ENCODE measurements at places on chromosomes 4 and X.
A peak's percentile ranks its signal among the peaks of the same experiment; 100 is the strongest.

GRCh38 chr4:7985891-7986441 lies 46.3 kb upstream of the AFAP1 start:
- no peak for DNase-seq

GRCh38 chr4:31023109-31023508 lies 302.9 kb downstream of the PCDH7 start:
- no peak for DNase-seq

DNA sequence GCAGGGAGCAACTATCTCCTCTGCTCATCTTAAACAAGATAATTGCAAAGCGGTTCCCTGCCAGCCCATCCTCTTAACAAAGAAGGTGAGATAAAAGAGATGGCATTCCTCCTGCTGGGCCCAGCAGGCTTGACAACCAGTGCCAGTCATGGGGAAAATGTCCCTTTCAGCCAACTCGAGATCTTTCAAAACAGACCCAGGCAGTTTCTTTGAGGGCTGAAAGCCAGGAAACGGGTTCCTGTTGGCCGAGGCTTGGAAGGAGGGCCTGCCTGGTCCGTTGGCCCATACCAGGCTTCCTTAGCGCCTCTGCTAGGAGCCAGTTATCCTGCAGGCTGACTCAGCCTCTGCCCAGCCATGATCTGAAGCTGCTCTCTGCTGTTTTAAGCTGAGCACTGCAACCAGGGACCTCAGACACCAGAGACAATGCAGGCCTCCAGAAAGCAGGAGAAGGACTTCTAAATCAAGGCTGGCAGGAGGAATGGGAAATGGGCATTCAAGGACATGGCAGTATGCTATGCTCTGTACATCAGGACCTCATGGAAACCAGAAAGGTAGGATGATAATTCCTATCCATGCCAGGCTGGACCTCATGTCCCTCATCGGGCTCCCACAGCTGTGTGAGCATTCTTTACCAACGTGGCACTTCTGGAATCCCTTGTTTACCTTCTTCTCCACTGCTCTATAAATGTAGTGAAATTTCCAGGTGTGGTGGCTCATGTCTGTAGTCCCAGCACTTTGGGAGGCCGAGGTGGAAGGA lies 42.4 kb upstream of the SLC2A9 start:
- peak; percentile 22 for DNase-seq

GRCh38 chr4:93693141-93693540 lies 135.4 kb upstream of the ATOH1 start:
- DNase-seq: no peak

- DNase-seq: no peak
Measured at GRCh38 chr4:3296651-3297050, 3.8 kb downstream of the RGS12 start.

GRCh38 chrX:7264399-7264798 lies 116.4 kb upstream of the PUDP start:
- no peak for DNase-seq

- no peak for DNase-seq
Measured at GRCh38 chrX:38799995-38800580, 1.2 kb upstream of the MID1IP1 start.

DNA sequence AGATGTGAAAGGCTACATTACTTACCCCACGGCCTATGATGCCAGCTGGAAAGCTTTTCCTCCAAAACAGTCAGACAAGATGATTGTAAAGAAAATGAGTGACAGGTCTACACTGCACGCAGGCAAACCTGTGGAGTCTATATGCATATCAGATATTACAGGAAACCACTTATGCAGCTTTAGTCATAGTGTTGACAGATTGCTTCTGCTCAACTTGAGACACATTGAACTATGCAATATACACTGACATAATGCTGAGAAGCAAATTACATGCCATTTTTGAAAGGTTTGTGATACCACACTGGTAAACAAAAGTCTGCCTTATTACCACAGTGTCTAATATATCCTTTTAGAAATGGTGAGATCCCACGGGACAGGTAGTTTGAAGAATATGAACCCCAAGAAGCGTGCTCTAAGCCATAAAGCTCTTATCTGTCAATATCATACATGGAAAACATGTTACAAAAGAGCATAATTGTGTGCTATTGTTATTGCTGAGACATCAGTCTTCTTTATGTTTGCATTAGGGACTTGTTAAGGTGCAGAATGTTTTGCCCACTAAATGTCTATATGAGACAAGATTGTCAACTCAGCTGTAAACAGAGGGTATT lies 1835.8 kb upstream of the TENM3 start:
- no peak for DNase-seq

GRCh38 chr4:167713756-167714155 lies 378.6 kb upstream of the ANXA10 start:
- DNase-seq: no peak

GRCh38 chr4:90028460-90028859 lies 98.7 kb upstream of the CCSER1 start:
- DNase-seq: no peak

DNA sequence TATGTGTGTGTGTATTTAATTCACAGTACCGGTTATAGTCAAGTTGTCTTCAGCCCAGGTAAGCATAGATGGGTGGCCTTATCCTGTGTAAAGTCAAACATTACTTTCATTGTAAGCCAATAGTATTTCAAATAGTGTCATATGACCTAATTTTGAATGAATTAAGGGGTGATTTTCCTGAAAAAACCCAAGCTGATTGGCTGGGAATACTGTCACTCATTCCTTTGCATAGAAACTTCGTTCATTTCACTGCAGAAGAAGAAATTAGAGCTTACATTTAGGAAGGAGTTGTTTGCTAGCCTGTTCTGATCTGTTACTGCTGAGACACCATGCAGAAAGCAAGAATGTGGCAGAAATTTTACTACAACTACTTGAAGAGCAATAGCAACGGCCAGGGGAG lies 45.4 kb downstream of the SMARCAD1 start:
- no peak for DNase-seq

GRCh38 chrX:136168929-136169735 lies 21.8 kb downstream of the FHL1 start:
- DNase-seq: peak; percentile 83

- DNase-seq: no peak
Measured at GRCh38 chrX:38435130-38435529, 82.7 kb downstream of the OTC start.

- no peak for DNase-seq
Measured at GRCh38 chrX:109954333-109954732, 48.6 kb upstream of the TMEM164 start.

GRCh38 chrX:93461060-93461459 lies 212.3 kb downstream of the NAP1L3 start:
- DNase-seq: no peak

DNA sequence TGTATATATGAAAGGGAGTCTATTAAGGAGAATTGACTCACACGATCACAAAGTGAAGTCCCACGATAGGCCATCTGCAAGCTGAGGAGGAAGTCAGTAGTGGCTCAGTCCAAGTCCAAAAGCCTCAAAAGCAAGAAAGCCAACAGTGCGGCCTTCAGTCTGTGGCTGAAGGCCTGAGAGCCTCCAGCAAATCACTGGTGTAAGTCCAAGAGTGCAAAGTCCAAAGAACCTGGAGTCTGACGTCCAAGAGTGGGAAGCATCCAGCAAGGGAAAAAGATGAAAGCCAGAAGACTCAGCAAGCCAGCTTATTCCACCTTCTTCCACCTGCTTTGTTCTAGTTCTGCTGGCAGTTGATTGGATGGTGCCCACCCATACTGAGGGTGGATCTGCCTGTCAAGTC lies 104.1 kb downstream of the IL1RAPL2 start:
- DNase-seq: no peak

DNA sequence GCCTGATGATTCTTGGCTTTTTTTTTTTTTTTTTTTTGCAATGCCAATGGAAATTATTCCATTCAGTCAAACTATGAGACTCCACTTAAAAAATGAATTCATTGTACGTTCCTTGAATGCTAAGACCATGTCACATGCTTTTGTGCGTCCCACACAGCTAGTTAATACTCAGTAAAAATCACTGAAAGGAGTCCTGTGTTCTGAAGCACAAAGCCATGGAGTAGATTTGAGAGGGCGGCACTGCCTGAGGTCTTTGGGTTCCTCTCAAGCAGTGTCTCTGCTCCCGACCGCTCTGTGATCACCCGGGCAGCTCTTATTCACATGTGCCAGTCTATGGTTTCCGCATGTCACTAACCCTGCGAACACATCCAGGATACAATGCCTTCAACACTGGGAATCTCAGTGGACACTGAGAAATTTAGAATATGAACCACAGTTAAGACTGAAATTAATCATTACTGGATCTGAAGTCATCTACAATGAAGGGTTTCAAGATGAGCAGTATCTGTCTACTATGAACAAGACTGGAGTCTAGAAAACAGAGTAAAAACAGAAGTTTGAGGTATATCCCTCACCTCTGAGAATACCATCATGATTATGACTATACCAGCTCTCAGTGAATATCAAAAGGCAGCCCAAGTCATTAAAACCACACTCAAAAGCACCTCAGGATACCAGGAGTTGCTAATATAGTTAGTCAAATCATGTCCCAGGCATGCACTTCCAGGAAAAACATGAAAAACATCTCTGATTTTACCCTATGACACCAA lies 193.0 kb downstream of the MGST2 start:
- DNase-seq: no peak

DNA sequence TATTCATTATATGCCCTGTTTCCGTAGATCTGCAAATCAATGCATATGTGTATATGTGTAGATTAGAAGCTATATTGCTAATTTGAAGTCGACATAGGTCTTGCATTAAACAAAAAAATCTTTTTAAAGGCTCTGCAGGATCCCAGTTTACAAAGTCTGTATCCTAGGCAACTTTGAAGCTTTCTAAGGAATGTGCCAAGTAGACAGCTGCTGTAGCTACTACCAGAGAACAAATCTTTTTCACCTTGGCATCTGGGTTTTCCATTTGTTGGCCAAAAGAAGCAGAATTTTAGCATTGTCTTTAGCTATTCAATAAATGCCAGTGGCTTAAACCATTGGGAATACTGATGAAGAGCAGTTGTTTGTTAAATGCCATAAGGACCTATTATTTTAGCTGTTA lies 88.0 kb downstream of the NAA11 start:
- peak; percentile 36 for DNase-seq

- DNase-seq: no peak
Measured at GRCh38 chr4:41142376-41143310, 71.7 kb downstream of the APBB2 start.

- no peak for DNase-seq
Measured at GRCh38 chr4:176638992-176639391, 153.7 kb downstream of the VEGFC start.

DNA sequence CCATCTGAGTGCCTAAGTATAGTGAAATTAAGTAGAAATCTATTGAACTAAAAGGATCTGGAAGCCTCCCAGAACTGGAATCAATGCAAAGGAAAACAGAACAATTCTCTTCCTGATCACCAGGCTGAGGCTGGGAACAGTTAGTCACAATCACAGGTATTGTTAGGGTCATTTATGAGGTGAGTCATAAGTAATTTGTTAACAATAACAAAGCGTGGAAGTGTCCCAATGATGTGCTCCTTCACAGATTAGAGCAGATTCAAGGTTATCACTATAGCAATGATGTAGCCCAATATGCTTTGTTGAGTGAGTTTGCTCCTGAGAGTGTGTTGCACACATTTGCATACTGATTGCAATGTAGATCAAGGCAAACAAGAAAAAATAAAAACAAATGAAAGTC lies 228.1 kb downstream of the ZNF674 start:
- DNase-seq: no peak

DNA sequence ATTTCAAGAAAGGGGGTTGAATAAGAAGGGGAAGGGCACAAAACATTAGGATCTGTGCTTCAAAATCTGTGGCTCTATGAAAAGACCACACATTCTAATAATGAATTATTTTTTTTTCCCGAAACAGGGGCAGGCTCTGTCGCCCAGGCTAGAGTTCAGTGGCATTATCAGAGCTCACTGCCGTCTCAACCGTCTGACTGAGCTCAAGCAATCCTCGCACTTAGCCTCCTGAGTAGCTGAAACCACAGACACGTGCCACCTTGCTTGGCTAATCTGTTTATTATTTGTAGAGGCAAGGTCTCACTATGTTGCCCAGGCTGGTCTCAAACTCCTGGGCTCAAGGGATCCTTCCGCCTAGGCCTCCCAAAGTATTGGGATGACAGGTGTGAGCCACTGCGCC lies 33.4 kb downstream of the ACSL1 start:
- no peak for DNase-seq

GRCh38 chr4:85928775-85929591 lies 430.9 kb downstream of the MAPK10 start:
- no peak for DNase-seq

GRCh38 chrX:51420610-51421009 lies 75.8 kb downstream of the NUDT11 start:
- peak; percentile 35 for DNase-seq

- no peak for DNase-seq
Measured at GRCh38 chrX:31320740-31321139, 248.9 kb upstream of the FTHL17 start.

DNA sequence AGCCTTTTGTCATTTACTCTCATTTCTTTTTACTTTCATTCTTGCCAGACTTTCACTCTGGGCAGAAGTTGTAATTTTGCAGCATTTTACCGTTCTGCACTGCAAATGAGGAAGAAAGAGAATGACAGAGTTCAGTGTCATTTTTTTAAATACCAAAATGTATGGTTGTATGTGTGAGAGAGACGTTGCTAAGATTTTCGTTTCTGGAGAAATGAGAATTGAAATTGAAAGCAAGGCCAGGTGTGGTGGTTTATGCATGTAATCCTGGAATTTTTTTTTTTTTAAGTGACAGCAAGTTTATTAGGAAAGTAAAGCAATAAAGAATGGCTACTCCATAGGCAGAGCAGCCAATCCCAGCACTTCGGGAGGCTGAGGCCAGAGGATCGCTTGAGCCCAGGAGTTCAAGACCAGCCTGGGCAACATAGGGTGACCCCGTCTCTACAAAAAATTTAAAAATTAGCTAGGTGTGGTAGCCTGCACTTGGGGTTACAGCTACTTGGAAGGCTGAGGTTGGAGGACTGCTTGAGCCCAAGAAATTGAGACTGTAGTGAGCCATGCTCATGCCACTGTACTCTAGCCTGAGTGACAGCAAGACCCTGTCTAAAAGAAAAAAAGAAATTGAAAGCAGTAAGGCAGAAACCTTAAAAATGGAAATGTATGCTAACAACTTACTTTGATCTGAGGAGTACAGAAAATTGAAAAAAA lies 12.9 kb downstream of the DCK start:
- no peak for DNase-seq

DNA sequence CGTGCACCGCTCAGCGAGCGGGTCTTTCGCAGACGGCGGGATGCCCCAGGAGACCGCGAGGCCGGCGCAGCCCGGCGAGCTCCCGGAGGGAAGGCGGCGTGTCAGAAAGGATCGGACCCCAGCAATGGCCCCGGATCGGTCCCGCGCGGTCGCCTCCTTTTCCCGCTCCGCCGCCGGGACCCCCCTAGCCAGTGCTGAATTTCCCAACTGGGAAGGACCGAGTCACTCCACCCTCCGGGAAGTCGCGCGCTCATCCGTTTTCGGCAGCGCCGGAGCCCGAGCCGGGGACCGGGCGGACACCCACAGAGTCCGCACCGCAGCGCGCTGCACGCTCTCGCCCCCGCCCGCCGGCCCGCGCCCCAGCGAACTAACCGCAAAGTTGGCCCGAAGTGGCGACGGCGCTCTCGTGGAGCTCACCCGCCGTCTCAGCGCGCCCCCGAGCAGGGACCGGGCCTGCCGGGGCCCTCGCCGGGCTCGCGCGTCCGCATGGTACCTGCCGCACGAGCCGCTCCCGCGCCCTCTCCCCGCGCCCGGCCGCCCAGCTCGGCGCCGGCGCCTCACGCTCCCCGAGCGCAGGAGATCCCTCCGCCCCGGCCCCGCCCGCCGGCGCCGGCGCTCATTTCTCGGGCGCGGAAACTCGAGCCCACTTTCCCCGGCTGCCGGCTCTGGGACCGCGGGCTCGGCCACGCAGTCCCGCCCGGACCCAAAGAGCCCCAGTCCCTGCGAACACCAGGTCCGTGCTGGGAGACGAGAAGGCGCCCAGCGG lies at the start of gene FAT1:
TSS of gene FAT1 (minus strand) at position 565 of the 766 bp plus-strand sequence. CDS start 14,029 bp downstream, outside the sequence.
- no peak for DNase-seq
